Naive thymus-derived CD8-positive, alpha-beta T cell (primary cell): ENCODE measurements at places on chromosomes 12 and 14. TPM values are rescaled to one million over a fixed set of nuclear protein-coding genes. Genes with fewer than 3 reads are reported as not detected.
A peak's percentile ranks its signal among the peaks of the same experiment; 100 is the strongest.

SLC4A8 gene
- total RNA-seq: 0.42 TPM

GDF3 gene
- not detected for total RNA-seq

PROX2 gene
- 0.52 TPM for total RNA-seq

SRGAP1 gene
- total RNA-seq: not detected

GLT8D2 gene
- total RNA-seq: not detected

POTEG gene
- total RNA-seq: not detected

EMP1 gene
- total RNA-seq: 2.2 TPM

B3GNT4 gene
- not detected for total RNA-seq

MGP gene
- 4.1 TPM for total RNA-seq

MORN3 gene
- 14.0 TPM for total RNA-seq

SERPINA4 gene
- not detected for total RNA-seq

PTHLH gene
- not detected for total RNA-seq

GRCh38 chr14:103875010-103875409, 27.6 kb upstream of the PPP1R13B start:
- DNase-seq: no peak

- no peak for DNase-seq
Observed at GRCh38 chr12:13390918-13391317, 194.4 kb downstream of the EMP1 start.

- no peak for DNase-seq
Observed at GRCh38 chr14:85380881-85381280, 149.1 kb upstream of the FLRT2 start.

GRCh38 chr12:48818831-48819590, 715 bp downstream of the CACNB3 start:
- no peak for DNase-seq

DNA sequence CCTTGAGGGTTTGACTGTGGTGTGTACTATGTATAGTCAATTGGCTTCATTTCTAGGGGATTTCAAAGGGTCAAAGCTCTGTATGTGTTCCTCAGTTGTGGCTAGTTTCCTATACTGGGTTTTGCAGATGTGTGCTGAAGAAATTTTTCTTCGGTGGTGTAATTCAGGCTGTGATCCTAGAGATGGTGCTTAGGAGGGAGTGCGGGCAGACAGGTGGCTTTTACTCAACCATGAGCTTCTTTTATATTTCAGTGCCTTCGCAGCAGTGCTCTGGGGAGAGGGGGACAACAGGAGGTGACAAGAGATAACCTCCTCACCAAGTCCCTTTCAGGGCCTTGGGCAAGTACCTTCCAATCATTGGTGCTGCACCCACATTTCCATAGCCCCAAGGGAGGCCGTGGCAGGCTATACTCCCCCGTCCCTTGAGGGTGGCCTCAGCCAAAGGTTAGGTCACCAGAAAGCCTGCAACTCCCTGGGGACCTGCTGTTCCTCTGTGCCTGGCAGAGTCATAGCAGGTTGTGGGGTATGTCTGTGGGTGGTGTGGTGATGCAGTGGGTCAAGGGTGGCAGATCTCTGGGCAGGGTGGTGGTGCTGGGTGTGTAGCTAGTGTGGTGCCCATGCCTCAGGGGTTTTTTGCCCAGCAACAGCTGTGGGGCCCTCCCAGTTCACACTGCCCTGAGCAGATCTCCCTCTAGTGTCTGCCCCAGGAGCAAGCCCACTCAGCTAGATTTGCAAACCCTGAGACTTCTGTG, 37.0 kb upstream of the TMX1 start:
- no peak for DNase-seq

GRCh38 chr12:13252616-13253015, 56.1 kb downstream of the EMP1 start:
- DNase-seq: no peak

- DNase-seq: no peak
Observed at GRCh38 chr14:80587096-80587724, 354.3 kb downstream of the CEP128 start.

- no peak for DNase-seq
Observed at GRCh38 chr12:90473831-90474230, 481.1 kb downstream of the CCER1 start.

DNA sequence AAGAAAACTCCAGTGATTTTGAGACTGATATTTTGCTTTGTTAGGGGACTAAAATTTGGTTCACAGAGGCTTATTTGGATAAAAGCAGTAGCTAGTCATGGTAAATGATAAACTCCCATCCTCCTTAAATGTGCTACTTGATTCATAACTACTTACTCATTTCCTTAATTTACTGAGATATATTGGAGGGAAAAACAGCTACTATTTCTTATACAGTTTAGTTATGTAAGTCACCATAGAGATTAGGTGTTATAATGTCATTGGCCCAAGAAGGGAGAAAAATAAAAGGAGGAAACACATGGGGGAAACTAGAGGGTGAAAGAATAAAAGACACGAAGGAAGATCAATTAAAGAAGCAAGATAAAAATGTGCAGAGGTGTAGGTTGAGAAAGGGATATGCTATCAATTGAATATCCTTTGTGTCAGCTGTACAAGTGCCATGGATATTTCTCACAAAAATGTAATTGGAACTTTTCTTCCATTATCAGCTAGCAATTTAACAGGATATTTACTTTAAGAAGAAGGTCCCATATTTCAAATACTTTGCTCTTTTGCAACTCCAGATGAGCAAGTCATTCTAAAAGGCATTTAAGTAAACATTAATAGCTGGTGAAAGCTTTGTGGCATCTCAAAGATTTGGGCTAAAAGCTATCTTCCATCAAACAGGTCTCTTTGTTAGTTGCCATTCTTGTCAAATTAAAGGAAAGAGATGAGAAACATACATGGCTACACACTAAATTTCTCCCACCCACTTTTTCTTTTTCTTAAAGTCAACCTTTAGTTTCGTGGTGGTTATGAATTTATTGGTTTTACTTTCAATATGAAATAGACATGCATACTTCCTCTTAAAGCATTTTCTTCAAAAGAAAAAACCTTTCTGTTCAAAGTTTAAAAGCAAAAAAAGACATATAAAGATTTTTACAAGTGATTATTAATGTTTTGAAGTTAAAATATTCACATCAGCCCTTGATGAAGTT, 439.5 kb downstream of the CCER1 start:
- no peak for DNase-seq

GRCh38 chr14:49970474-49971147, 77.7 kb downstream of the ARF6 start:
- DNase-seq: no peak

DNA sequence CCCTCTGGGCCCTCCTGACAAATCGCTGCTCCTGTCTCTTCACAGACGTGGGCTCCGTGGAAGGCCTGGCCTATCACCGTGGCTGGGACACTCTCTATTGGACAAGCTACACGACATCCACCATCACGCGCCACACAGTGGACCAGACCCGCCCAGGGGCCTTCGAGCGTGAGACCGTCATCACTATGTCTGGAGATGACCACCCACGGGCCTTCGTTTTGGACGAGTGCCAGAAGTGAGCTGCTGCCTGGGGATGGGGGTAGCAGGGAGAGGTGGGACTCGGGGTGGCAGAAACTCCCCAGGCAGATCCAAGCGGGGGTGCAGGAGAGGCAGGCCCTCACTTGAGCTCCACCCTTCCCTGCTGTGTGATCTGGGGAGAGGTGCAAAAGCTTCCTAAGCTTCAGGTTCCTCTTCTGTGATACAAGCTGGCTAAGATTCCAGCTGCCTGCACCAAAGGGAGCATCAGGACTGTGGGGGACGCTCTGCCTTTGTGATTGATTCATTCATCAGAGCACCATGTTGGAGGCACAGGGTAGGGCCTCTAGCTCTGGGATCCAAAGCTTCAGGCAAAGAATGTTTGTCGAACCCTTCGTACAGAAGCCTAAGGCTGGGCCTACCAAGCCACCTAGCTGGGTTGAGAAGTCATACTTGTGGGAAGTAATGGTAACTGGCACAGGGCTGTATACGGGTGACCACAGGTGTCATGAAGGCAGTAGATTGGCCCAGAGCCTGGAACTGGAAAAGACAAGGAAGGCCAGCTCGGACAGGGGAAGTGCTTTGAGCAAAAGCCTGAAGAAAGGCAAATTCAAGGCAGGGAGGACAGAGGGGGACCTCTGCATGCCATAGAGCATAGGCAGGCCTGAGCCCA, 29.1 kb upstream of the NXPH4 start:
- no peak for DNase-seq

GRCh38 chr12:72676556-72676955, 404.4 kb downstream of the TRHDE start:
- DNase-seq: no peak

GRCh38 chr12:28290262-28290661, 100.0 kb downstream of the CCDC91 start:
- DNase-seq: no peak

GRCh38 chr12:92144631-92145480, 790 bp downstream of the BTG1 start:
- peak; percentile 35 for DNase-seq

GRCh38 chr12:26122061-26122680, 2.7 kb downstream of the BHLHE41 start:
- no peak for DNase-seq

GRCh38 chr14:64692986-64693809, 11.0 kb upstream of the PLEKHG3 start:
- no peak for DNase-seq

- peak; percentile 86 for DNase-seq
Observed at GRCh38 chr12:48183091-48183875, at the start of gene CCDC184. TSS of gene CCDC184 (plus strand) at chr12:48183644. CDS start at chr12:48184123, 479 bp downstream.

DNA sequence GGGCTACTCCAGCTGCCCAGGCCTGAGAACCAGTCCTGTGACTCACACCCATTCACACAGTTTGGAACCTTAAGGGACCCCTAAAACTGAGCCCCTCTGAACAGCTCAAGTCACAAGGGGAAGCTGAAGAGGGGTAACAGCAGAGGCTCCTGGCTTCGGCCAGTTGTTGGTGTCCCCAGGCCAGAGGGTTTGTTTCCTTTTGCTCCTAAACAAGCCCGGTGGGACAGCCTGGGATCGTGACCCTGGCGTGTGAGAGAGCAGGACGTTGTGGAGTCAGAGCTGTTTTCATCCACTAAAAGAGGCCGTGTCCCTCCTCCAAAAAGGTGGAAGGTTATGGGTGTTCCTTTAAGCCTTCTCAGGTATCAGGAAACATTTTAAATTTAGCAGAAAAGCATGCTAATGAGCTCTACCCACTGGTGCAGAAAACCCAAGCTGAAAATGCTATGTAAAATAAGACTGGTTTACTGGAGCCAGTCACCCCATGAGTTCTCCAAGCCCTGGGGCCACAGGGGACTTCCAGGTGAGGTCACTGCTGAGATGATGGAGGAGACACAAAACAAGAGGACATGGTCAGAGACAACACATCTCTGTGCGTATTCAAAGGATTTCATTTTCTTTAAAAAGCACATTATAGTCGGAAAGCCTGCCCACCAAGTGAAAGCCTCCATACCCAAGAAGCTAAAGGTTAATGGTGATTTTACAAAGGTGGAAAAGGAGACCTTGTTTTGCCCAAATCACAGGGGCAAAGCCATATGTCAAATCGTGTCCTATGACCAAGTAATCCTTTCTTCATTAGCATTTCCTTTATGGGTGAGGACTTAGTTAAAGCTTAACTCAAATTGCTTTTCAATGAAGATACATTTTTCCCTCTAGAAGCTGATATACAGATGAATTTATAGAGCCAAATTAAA, 14.1 kb downstream of the PRKAB1 start:
- no peak for DNase-seq

DNA sequence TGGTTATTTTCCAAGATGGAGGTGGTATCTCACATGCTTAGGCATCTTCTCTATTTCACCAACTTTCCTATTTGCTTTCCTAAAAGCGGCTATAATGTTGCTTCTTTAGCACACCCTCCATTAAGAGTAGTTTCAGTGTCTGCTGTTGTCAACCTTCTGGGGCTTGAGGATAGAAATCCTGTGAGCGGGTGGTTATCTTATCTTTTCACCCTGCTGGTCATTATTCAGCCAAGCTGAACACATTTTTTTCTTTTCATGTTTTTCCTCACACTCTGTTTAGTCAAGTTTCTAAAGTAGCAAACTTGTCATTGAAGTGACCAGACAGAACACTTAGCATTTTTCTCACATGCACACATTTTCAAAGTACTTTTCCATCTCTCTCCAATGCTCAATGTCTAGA, 104.5 kb downstream of the SLC8A3 start:
- no peak for DNase-seq

DNA sequence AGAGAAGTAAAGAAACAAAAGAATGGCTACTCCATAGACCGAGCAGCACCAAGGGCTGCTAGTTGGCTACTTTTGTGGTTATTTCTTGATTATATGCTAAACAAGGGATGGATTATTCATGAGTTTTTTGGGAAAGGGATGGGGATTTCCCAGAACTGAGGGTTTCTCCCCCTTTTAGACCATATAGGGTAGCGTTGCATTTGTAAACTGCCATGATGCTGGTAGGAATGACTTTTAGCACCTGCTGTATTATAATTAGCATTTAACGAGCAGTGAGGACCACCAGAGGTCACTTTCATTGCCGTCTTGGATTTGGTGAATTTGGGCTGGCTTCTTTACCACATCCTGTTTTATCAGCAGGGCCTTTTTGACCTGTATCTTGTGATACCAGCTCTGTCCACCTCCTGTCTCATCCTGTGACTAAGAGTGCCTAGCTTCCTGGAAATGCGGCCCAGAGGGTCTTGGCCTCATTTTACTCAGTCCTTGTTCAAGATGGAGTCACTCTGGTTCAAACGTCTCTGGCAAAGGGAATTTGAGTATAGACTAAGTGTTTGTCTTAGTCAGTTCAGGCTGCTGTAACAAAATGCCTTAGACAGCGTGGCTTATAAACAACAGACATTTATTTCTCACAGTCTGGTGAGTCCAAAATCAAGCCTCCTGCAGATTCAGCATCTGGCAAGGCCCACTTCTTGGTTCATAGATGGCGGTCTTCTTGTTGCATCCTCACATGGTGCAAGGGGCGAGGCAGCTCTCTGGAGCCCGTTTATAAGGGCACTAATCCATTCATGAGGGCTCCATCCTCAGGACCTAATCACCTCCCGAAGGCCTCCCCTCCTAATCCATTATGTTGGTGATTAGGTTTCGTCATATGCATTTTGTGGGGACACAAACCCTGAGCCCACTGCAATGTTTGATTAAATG, 348.3 kb upstream of the SFSWAP start:
- no peak for DNase-seq

DNA sequence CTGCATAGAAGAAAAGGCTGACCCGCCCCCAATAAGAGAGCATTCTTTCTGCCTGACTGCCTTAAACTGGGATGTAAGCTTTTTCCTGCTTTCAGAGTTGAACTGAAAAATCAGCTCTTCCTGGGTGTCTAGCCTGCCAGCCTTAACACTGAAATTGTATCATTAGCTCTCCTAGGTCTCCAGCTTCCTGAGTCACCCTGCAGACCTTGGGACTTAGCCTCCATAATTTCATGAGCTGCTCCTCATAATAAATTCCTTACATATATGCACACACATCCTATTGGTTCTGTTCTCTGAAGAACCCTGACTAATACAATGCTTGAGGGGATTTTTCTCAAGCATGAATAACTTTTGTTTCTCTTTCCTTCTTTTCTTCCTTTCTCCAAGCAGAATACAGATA, 76.4 kb upstream of the FAR2 start:
- DNase-seq: no peak

GRCh38 chr12:9135903-9136310, 20.2 kb upstream of the A2M start:
- no peak for DNase-seq
